CD14-positive monocyte (primary cell): ENCODE measurements at places on chromosomes 5 and 9.

GRCh38 chr5:5046680-5047502 lies 93.2 kb upstream of the ADAMTS16 start:
- H3K27ac ChIP-seq = no peak overlapping the region
- H3K27me3 ChIP-seq = no peaks in the 10 kb centered on the region

DNA sequence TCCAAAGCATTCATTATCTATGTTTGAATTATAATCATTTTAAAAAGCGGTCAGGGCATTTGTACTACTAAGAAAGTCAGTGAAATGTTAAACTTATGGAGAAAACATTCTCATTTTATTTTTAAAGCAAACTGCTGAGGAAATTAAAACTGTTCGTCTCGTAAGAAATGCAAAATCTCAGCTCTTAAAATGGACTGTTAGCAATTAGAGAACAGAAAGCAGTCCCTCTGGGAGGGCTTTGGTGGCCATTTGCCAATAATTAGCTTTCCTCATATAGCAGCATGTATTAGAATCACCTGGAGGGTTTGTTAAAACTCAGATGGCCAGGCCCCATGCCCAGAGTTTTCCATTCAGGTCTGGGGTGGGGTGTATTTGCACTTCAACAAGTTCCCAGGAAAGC lies 120.7 kb upstream of the RASEF start:
- H3K4me3 ChIP-seq = no peak overlapping the region
- peaks cover 3% of the 10 kb centered on the region for H3K27me3 ChIP-seq
- no peak overlapping the region for H3K27ac ChIP-seq
- peaks cover 5% of the 10 kb centered on the region for H3K4me1 ChIP-seq

DNA sequence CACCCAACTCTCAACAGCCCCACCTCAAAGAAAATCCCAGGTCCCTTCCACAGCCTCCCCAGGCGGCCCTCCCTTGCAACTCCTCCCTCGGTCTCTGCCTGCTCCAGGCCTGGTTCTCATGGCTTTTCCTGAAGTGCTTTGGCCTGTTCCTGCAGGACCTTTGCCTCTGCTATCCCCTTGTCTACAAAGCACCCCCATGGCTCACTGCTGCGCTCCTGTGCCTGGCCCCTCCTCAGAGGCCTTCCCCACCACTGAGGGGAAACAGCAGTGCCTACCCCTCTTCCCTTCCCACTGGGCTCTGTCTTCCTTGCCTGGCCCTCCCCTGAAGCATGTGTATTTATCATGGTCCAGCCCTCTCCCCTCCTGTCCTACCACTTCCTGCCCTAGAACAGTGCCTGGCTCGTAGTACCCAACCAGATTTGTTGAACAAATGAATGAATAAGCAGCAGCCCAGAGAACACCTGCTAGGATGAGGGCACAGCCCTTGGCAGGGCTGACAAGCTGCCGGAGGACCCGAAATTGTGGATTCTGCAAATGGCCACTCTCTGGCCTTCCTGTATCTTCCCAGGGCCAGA lies 68.6 kb upstream of the LRRTM2 start:
- H3K4me1 ChIP-seq = no peaks in the 10 kb centered on the region
- H3K27me3 ChIP-seq = no peaks in the 10 kb centered on the region
- DNase-seq = no peak

GRCh38 chr5:168773226-168773625 lies 194.1 kb upstream of the PANK3 start:
- no peaks in the 10 kb centered on the region for H3K36me3 ChIP-seq
- H3K4me3 ChIP-seq = no peak overlapping the region
- H3K27ac ChIP-seq = no peak overlapping the region
- no peaks in the 10 kb centered on the region for H3K27me3 ChIP-seq
- no peak for DNase-seq
- H3K4me1 ChIP-seq = no peaks in the 10 kb centered on the region

DNA sequence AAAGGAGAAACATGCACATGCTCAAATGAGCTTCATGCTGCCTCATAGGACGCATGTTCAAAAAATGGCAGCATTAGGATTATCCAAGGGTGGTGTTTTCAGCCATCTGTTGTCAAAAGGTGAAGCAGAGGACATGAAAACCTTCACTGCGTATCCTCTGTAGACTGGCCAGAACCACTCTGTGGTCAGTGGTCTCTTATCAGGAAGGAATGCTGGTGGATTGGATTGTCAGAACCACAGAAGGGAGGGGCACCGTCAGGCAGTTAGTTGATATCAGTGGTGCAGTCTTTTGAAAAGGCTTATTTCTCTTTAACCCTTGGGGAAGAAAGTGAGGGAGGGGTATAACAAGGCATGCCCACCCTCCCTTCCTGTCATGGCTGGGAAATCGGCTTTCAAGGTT lies 100.1 kb downstream of the FBXL7 start:
- H3K27me3 ChIP-seq = no peaks in the 10 kb centered on the region
- DNase-seq = no peak
- no peaks in the 10 kb centered on the region for H3K4me1 ChIP-seq
- H3K4me3 ChIP-seq = no peak overlapping the region

- no peak overlapping the region for H3K27ac ChIP-seq
- H3K36me3 ChIP-seq = no peaks in the 10 kb centered on the region
- no peaks in the 10 kb centered on the region for H3K4me1 ChIP-seq
- no peaks in the 10 kb centered on the region for H3K27me3 ChIP-seq
Measured at GRCh38 chr5:53820119-53820801, 259.8 kb downstream of the NDUFS4 start.

DNA sequence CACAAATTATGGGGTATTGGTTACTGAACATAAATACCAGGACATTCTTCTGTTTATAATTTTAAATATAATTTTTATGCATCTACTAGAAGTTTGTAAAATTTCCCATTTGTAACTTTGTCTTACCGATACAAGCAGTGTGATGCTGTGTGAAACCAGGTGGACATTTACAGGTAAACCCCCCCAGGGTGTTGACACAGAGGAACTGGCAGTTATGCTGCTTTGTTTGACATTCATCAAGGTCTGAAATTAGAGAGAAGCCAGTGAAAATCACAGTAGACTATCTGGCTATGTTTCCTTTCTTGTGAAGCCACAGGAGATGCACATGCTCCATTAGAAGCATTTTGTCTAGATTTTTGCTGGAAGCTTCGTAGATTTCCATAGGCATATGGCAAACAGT lies 190.9 kb downstream of the SLC12A2 start:
- peaks cover 99% of the 10 kb centered on the region for H3K36me3 ChIP-seq
- no peak for DNase-seq
- H3K27ac ChIP-seq = no peak overlapping the region
- no peaks in the 10 kb centered on the region for H3K27me3 ChIP-seq
- H3K4me1 ChIP-seq = no peaks in the 10 kb centered on the region
- no peak overlapping the region for H3K4me3 ChIP-seq

DNA sequence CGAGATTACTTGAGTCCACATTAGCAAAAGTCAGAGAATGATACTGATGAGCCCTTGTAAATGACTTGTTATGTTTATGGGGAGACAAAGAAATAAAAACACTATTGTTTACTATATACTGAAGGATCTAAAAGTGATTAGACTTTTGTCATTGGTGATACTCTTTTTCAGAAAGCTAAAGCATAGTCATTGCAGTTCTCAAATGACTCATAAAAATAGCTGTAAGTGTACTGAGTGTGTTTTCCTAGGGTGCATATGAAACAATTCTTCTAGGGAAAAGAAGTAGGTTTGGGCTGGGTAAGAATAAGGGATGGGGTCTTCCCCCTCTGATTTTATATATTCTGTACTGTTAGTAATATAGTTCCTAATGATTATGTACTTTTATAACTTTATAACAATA lies 32.6 kb downstream of the WDR36 start:
- no peaks in the 10 kb centered on the region for H3K4me1 ChIP-seq
- H3K27me3 ChIP-seq = no peaks in the 10 kb centered on the region
- no peak for DNase-seq
- no peak overlapping the region for H3K4me3 ChIP-seq
- peaks cover 91% of the 10 kb centered on the region for H3K36me3 ChIP-seq

- H3K27me3 ChIP-seq = no peaks in the 10 kb centered on the region
- no peaks in the 10 kb centered on the region for H3K4me1 ChIP-seq
- DNase-seq = no peak
- no peak overlapping the region for H3K4me3 ChIP-seq
- no peak overlapping the region for H3K27ac ChIP-seq
- H3K36me3 ChIP-seq = no peaks in the 10 kb centered on the region
Measured at GRCh38 chr9:115220319-115221005, 102.5 kb upstream of the TNC start.

GRCh38 chr5:39800042-39800601 lies 375.3 kb upstream of the DAB2 start:
- DNase-seq = no peak
- no peaks in the 10 kb centered on the region for H3K4me1 ChIP-seq
- no peak overlapping the region for H3K27ac ChIP-seq
- no peaks in the 10 kb centered on the region for H3K27me3 ChIP-seq
- H3K36me3 ChIP-seq = no peaks in the 10 kb centered on the region
